ENCODE measurements at places on chromosomes 3 and 15. TPM values are rescaled to one million over a fixed set of nuclear protein-coding genes. Genes with fewer than 3 reads are reported as not detected.

DNA sequence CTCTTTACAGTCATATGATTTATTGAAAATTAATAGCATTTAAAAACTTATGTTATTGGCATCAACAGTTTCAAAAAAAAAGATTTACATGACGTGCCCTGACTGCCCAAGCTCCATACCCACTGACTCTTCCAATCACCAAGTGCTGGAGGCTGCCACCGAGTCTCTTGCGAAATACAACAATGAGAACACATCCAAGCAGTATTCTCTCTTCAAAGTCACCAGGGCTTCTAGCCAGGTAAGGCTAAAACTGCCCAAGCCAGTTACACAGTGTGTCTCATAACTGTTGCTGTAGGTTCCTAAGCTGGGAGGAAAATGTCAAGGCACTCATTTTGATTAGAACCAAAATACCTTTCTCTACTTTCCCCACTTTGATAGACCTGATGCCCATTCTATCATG is 4.5 kb downstream of the FETUB start:
- H3K27ac ChIP-seq = no peak overlapping the region
- no peaks in the 10 kb centered on the region for H3K36me3 ChIP-seq
- no peaks in the 10 kb centered on the region for H3K4me1 ChIP-seq

- DNase-seq = no peak
- no peaks in the 10 kb centered on the region for H3K27me3 ChIP-seq
- H3K4me3 ChIP-seq = no peak overlapping the region
- H3K36me3 ChIP-seq = no peaks in the 10 kb centered on the region
- H3K27ac ChIP-seq = no peak overlapping the region
Measured at GRCh38 chr3:187763850-187764648, 18.8 kb upstream of the BCL6 start.

IL17RD gene
- 0.61 TPM for total RNA-seq

CSPG4 gene
- 1.5 TPM for total RNA-seq

- H3K36me3 ChIP-seq = peaks cover 2% of the 10 kb centered on the region
- H3K27me3 ChIP-seq = no peaks in the 10 kb centered on the region
- peaks cover 4% of the 10 kb centered on the region for H3K4me1 ChIP-seq
Measured at GRCh38 chr3:52521488-52521824, 12.2 kb downstream of the NT5DC2 start.

TNFSF10 gene
- 36.9 TPM for total RNA-seq

- no peak for DNase-seq
- H3K4me1 ChIP-seq = peaks cover 11% of the 10 kb centered on the region
- H3K27me3 ChIP-seq = no peaks in the 10 kb centered on the region
- no peak overlapping the region for H3K27ac ChIP-seq
- H3K36me3 ChIP-seq = no peaks in the 10 kb centered on the region
Measured at GRCh38 chr3:126956361-126956760, 26.6 kb upstream of the PLXNA1 start.

- H3K4me1 ChIP-seq = no peaks in the 10 kb centered on the region
- DNase-seq = peak; percentile 23
- H3K4me3 ChIP-seq = no peak overlapping the region
- no peak overlapping the region for H3K27ac ChIP-seq
- H3K27me3 ChIP-seq = no peaks in the 10 kb centered on the region
- no peaks in the 10 kb centered on the region for H3K36me3 ChIP-seq
Measured at GRCh38 chr3:88003115-88003755, 55.6 kb downstream of the CGGBP1 start.

DNA sequence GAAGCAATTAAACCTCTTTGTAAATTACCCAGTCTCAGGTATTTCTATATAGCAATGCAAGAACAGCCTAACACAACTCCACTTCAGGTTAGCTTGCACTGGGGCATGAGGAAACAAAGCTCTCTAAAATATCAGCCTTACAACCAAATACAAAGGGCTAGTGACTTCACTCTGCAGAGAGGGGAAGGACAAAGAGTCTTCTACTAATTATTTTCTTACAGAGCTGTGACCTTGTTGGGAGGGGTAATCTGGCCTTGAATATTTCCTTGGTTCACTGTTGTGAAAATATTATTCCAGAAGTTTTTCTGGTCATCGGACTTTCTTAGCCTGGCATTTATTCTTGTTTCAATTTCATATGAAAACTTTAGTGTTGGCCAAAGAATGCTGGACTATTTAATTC is 334.4 kb upstream of the CTNNB1 start:
- H3K27ac ChIP-seq = no peak overlapping the region
- H3K4me3 ChIP-seq = no peak overlapping the region
- no peaks in the 10 kb centered on the region for H3K36me3 ChIP-seq
- no peaks in the 10 kb centered on the region for H3K27me3 ChIP-seq

GRCh38 chr3:139694542-139694941 is 16.8 kb upstream of the NMNAT3 start:
- no peak overlapping the region for H3K27ac ChIP-seq
- no peaks in the 10 kb centered on the region for H3K4me1 ChIP-seq
- no peaks in the 10 kb centered on the region for H3K27me3 ChIP-seq

- no peaks in the 10 kb centered on the region for H3K36me3 ChIP-seq
- no peak overlapping the region for H3K4me3 ChIP-seq
- no peak for DNase-seq
- H3K27ac ChIP-seq = no peak overlapping the region
Measured at GRCh38 chr15:73629798-73630429, 3.3 kb downstream of the NPTN start.

- H3K4me1 ChIP-seq = no peaks in the 10 kb centered on the region
- H3K27ac ChIP-seq = no peak overlapping the region
- no peak for DNase-seq
- H3K4me3 ChIP-seq = no peak overlapping the region
Measured at GRCh38 chr3:192772240-192772894, 45.0 kb upstream of the FGF12 start.

DNA sequence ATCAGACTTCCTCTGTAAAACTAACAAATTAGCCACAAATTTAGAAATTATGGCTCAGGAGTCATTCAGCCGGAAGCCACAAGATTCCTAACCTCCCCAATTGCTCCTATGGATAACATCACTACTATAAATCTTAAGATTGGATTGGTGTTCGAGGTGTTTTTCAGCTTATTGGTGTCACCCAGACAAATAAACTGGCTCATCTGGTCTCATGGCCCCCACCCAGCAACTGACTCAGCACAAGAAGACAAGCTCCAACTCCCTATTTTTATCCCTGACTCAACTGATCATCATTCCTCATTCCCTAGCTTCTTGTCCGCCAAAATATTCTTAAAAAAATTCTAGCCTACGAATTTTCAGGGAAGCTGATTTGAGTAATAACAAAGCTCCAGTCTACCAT is 135.1 kb upstream of the STRIT1 start:
- no peak overlapping the region for H3K27ac ChIP-seq
- no peaks in the 10 kb centered on the region for H3K36me3 ChIP-seq
- no peak overlapping the region for H3K4me3 ChIP-seq
- H3K27me3 ChIP-seq = no peaks in the 10 kb centered on the region
- peaks cover 5% of the 10 kb centered on the region for H3K4me1 ChIP-seq

LARP6 gene
- total RNA-seq = 6.3 TPM

DNA sequence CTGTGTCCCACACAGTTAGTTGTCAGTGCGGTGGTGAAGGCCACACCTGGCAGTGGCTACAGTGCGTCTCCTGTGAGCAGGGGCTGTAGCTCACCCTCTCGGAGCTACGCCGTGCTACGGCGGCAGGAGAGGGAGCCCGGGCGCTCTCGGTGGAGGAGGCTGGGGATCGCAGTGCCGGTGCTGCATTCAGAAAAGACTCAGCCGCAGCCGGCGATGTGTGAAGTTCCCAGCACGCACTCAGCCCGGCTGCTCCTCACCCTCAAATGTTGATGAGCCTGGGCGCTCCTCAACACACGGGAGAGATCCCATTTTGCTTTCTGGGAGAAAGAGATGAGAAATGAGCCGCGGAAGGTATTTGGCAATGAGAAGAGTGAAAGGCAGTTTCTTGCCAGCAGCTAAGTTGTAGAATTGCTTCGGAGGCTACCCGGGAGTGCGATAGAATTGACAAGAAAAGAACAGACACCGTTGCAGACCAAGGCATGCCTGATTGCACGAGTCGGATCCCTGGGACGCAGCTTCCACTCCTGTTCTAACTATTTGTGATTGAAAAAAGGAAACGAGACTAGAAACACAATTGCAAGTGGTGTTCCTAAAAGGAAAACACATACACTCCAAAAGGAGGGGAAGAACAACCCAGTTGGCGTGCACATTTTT is at the start of gene UNC13C:
TSS of gene UNC13C (plus strand) at position 189 of the 654 bp plus-strand sequence. CDS start 34,463 bp downstream, outside the sequence.
- no peak within 1 kb of the TSS for H3K4me3 ChIP-seq
- no peaks in the 10 kb centered on the region for H3K4me1 ChIP-seq
- DNase-seq = no peak
- H3K36me3 ChIP-seq = no peaks in the 10 kb centered on the region
- no peak within 1 kb of the TSS for H3K27ac ChIP-seq
- H3K27me3 ChIP-seq = peaks cover 18% of the 10 kb centered on the region

DNA sequence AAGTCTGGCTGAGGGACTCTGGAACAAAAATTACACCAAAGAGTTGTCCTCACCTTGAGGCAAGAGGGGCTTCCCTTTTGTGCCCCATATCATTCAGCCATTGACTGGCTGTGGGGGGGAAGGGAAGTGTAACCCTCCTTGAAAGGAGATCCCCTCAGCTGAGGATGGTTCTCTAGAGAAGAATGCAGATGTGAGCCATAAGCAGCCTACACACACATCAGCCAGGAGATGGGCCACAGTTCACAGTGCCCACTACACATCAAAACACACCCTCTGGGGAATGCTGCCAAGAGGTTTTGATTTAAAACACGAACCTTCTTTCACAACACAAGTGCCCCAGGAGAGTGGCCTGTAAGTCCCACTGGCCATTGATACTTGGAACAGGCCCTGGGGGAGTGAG is 231.2 kb upstream of the CTDSPL start:
- H3K27me3 ChIP-seq = no peaks in the 10 kb centered on the region
- no peak overlapping the region for H3K4me3 ChIP-seq
- no peaks in the 10 kb centered on the region for H3K4me1 ChIP-seq
- H3K27ac ChIP-seq = no peak overlapping the region
- no peak for DNase-seq
- H3K36me3 ChIP-seq = no peaks in the 10 kb centered on the region

DNA sequence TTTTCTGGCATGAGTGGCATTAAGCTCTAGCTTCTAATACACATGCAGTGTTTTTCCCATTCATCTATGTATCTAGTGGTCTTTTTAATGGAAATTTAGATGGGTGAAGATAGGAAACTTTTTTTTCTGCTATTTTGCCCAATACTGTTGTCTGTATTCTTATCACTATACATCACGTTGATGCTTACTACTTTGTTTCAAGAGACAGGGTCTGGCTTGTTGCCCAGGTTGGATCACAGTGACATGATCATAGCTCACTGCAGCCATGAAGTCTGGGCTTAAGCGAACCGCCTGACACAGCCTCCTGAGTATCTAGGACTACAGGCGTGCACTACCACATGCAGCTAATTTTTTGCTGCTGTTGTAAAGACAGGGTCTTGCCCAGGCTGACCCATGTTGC is 84.6 kb downstream of the PEAK1 start:
- no peak overlapping the region for H3K27ac ChIP-seq
- DNase-seq = no peak
- H3K4me1 ChIP-seq = no peaks in the 10 kb centered on the region
- H3K36me3 ChIP-seq = no peaks in the 10 kb centered on the region
- no peak overlapping the region for H3K4me3 ChIP-seq
- no peaks in the 10 kb centered on the region for H3K27me3 ChIP-seq

CTXN2 gene
- total RNA-seq = not detected

DNA sequence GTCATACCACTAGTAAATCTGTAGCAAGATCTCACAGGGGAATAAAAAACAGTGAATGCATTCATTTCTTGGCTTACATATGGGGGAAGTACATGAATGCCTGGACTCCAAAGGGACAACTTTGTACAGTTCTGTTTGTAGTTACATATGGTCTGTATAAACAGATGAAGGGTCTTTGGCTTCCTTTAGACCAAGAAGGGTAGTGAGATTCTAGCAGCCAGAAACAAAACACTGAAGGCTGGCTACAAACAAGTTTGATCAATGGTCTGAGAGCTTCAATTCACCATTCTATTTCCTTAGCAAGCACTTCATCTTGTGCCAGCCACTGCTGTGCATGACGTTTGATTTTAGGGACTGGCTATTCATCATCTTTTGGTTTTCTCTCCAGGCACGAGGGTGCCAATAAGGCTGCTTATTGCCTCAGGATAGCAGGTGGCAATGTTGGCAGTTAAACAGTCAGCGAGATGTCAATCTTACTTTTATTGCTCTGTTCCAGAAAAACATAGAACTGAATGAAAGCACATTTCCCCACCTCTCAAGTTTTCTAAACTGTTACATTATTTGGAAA is 313.7 kb upstream of the COL8A1 start:
- peak overlapping the region; percentile 65 for H3K27ac ChIP-seq
- no peak for DNase-seq
- no peaks in the 10 kb centered on the region for H3K27me3 ChIP-seq

GRCh38 chr15:68593828-68594532 is 15.2 kb downstream of the CORO2B start:
- peaks cover 4% of the 10 kb centered on the region for H3K27me3 ChIP-seq
- H3K4me1 ChIP-seq = no peaks in the 10 kb centered on the region
- H3K36me3 ChIP-seq = no peaks in the 10 kb centered on the region
- DNase-seq = no peak
- H3K4me3 ChIP-seq = no peak overlapping the region

GRCh38 chr15:90011705-90012104 is 10.6 kb downstream of the ZNF710 start:
- peaks cover 34% of the 10 kb centered on the region for H3K4me1 ChIP-seq
- H3K36me3 ChIP-seq = no peaks in the 10 kb centered on the region
- H3K4me3 ChIP-seq = no peak overlapping the region
- H3K27me3 ChIP-seq = no peaks in the 10 kb centered on the region

CEMIP gene
- total RNA-seq = 0.28 TPM

DNA sequence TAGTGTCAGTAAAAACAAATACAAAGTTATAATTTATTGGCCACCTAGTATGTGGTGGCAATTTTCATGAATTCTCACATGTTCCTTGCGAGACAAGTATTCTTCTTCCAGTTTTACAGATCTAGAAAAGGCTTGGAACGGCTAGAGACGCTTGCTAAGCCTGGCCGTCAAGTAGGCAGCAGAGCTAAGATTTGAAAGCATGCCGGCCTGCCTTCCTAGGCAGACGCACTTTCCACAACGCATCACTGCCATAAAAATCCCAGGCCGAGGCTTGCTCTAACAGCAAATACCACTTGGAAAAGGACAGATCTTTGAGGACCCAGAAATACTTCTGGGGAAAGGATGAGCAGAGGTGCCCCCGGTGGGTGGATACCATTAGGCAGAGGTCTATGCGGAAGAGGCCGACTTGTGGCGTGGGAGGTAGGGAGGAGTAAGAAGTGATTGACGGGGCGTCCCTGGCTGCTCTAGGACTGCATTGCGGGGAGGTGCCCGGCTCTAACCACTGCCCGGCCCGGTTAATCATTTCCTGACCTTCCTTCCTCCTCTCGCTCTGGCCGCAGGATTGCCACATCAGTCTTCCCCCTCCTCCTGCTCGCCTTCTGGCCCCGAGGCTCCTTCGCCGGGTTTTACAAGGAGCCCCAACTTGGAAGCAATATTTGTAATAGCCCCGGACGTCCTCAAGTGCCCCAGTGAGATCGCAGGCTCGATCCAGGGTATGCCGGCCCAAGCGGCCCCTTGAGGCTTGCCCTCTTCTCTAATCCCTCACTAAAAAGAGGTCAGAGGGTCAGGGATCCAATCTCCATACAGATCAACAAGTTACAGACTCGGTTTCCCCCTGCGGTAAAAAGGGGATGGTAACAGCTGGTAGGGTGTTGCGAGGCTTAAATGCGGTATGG is 1.3 kb upstream of the USP3 start:
- DNase-seq = no peak
- H3K4me1 ChIP-seq = peaks cover 63% of the 10 kb centered on the region
- H3K27me3 ChIP-seq = peaks cover 33% of the 10 kb centered on the region
- no peaks in the 10 kb centered on the region for H3K36me3 ChIP-seq
- peak overlapping the region; percentile 93 for H3K27ac ChIP-seq

All from thymus (tissue), 14 donors.